Ascending aorta (tissue), 2 donors: ENCODE measurements at places on chromosomes 3 and 15. TPM values are rescaled to one million over a fixed set of nuclear protein-coding genes. Genes with fewer than 3 reads are reported as not detected.

The C3orf22 gene
- total RNA-seq = not detected

The CLK3 gene
- 154 TPM for total RNA-seq

The HDC gene
- total RNA-seq = not detected

The PAK6 gene
- total RNA-seq = not detected

- DNase-seq = no peak
Measured at GRCh38 chr15:72857331-72858063, 73.9 kb upstream of the ADPGK start.
